ENCODE measurements at places on chromosomes 11 and 22.
A peak's percentile ranks its signal among the peaks of the same experiment; 100 is the strongest.

DNA sequence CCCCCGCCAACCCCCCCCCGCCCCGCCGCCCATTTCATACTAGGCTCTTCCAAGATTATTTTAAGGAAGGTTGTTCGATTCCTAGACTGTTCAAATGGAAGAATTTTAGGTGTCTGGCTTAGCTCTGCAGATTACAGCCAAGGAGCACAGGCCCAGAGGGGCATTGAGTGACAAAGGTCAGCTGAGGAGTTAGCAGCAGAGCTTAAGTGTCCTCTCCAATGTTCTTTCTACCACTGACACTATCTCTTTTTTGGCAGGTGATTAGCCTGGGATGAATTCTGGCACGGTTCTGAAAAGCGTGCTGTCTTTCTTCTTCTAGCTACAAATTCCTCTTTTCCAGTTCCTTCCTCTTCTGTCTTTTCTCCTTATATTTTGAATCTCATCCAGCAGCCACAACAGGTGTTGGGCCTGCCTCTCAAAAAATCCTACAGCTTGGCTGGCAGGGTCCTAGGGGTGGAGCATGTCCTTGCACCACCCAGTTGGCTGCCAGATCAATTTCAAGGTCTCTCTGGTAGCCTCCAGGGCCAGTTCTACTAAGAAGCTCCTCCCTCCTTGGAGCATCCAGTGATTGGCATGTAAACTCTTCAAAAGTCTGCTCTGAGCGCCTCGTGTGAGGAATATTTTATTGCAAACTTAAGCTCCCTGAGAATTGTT lies 23.0 kb downstream of the KCNE3 start:
- no peak for DNase-seq

GRCh38 chr11:119650251-119650650 lies 78.7 kb downstream of the NECTIN1 start:
- DNase-seq: no peak

DNA sequence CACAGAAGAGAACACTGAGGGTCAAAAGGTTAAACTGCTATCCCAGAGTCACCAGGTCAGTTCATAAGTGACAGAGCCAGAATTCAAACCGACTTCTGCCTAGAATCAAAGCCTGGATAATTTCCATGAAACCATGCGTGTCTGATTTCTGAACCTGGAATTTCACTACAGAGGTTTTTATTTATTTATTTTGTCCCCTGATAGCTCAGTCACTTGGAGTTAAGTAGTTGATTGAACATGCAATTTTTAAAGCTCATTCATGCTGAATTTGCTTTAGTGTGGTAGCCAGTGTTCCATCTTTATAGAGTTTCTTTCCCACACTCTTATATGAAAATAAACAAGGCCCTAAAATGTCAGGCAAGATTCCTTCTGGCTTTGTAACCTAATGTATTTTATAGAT lies 93.2 kb downstream of the NAV2 start:
- DNase-seq: no peak

DNA sequence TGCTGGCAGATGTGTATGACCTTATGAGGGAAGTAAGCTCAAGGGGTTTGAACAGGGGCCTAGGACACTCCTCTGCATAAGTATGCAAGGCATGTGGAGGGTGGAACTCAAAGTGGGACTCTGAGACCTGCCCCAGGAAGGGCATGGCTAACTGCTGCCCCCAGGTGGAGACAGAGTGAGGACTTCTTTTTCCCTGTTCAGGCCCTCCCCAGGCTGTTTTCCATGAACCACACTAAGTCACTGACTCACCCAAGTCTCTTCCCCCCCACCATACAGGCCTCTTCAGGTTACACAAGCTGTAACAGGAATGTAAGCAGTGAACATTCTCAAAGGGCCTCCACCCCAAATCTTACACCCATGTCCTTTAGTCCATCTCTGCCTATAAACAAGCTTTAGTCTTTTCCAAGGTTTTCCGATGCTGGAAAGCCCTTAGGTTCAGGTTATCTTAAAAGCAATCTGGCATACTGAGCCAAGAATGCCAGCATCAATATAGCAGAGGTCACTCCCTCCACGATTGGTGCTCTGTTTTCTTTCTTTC lies 13.1 kb downstream of the EEF1G start:
- DNase-seq: no peak

DNA sequence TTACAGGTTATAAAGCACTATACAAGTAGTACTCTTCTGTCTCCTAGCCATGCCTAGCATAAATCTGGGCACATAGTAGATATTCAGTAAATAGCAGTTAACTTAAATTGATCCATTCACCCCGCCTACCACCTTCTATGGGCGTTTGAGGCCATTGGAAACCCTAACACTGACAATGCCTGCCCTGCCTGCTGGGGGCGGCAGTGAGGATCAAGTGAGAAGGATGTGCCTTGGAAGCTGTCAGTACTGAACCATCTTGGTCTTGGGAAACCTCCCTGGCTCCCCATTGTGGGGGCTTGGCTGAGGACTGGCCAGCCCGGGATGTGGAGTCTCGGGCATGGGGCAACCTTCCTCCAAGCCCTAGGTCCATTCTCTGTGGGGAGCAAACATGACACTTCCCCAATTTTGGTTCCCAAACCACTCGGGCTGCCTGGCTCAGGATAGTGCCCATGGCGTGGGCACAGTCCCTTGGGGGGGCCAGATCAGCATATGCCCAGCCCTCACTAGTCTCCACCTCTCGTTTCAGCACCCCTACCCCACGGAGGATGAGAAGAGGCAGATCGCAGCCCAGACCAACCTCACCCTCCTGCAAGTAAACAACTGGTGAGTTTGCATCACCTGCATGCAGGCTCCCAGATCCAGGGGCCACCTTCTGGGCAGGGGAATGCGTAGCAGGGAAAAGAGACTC lies 67.4 kb downstream of the FEZ1 start:
- no peak for DNase-seq

- no peak for DNase-seq
Observed at GRCh38 chr11:106961518-106961917, 56.8 kb downstream of the GUCY1A2 start.

GRCh38 chr11:65307298-65308229 lies 7.1 kb upstream of the CDC42EP2 start:
- DNase-seq: no peak

- DNase-seq: no peak
Observed at GRCh38 chr11:119320776-119321524, 4.0 kb upstream of the MCAM start.

GRCh38 chr11:121344824-121345223 lies 52.3 kb downstream of the SC5D start:
- DNase-seq: no peak

DNA sequence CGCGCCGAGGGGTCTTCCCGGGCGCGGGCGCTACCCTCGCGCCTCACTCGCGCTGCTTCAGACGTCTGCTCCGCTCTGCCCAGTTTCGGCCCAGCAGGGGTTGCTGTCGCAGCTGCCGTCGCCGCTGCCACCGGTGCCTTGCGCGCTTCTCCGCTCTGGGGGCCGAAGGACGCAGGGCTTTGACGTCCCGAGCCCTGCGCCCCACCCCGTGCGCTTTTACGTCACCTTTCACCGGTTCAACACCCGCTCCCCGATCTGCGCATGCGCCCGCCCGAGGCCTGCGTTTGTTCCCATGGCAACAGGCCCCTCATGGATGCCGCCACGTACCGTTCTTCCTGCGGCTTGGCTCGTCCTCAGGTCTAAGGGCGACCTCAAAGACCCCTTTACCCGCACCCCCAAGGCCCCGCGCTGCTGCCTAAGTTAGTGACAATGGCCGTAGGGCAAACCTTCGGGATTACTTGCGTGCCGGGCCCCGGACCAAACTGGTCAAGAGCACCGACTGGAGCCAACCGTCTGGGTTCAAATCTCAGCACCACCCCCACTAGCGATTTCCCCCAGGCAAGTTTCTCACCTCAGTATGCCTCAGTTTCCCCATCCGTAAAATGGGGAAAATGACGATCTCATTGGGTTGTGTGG lies 642 bp upstream of the CDK2AP2 start:
- DNase-seq: peak; percentile 99

DNA sequence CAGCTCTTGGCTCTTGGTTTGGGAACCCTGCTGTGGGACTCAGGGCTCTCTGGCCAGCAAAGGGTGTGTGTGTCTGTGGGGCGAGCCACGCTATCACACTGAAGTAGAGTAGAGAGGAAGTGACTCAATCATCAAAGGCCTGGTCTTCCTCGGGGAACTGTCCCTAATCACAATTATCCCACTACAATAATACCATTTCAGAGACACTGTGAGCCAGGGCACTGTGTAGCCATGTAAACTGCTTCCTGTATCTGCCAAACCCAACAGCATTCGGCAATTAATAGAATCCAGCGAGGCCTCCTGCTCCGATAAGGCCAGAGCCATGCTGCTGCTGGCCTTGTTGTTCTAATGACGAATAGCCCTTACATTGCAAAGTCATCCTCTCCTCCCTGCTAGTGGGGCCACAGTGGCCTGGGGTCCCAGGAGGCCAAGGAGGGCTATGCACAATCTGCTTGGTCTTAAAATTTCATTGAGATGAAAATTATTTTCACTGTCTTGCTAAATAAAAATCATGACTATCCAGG lies 49.8 kb upstream of the LMO2 start:
- DNase-seq: no peak

GRCh38 chr22:30078320-30079311 lies 1.6 kb upstream of the HORMAD2 start:
- no peak for DNase-seq

GRCh38 chr22:50074056-50074455 lies 11.2 kb downstream of the MLC1 start:
- DNase-seq: no peak

DNA sequence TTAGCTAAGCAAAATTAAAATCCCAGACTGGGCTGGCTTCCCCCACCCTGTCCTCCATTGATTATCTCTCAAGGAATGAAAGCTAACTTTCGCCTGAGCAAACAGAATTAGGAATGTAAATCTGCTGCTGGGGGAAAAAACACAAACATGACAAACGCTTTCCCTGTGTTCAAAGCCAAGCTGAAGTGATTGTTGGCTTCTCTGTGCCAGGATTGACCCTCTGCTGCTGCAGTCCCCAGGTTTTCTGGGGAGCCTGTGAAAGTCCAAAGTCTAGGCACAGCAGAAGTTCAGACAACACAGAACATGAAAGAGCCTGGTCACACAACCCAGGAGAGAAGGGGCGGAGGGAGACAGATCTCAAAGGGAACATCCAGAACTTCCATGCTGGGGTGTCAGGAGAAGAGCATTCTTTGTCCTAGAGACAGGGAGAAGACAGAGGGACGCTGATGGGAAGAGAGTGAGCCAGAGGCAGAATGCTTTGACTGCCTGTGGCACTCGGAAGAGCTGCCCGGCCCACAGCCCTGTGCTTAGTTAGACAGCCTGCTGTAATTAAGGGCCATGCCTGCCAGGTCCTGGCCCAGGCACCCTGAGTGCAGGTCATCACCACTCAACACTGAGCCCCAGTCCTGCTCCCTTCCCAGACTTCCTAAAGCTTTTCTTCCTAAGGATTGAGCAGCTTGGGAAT lies 6.9 kb downstream of the PATZ1 start:
- no peak for DNase-seq

GRCh38 chr22:44080936-44081861 lies 57.1 kb downstream of the PARVB start:
- peak; percentile 41 for DNase-seq

DNA sequence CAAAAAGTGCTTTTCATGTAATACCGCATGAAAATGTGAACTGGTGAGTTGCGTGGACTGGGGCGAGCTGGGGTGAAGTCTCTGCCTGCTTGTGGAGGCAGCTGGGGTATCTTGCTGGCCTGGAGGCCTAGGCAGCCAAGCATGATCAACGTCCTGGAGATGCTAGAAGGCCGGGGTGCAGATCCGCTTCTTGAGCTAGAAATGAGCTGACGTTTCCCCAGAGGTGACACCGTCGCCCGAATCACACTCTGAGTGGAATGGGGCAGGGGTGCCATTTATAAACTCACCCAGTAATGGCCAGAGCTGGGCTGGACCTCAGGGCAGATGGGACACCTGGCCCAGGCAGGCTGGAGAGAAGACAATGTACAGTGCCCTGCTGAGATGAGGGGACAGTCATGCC lies 1513.0 kb downstream of the TBC1D22A start:
- DNase-seq: no peak

GRCh38 chr11:20110908-20111669 lies 49.2 kb downstream of the DBX1 start:
- DNase-seq: peak; percentile 30

GRCh38 chr22:19440411-19441195 lies 6.9 kb downstream of the C22orf39 start:
- DNase-seq: no peak

DNA sequence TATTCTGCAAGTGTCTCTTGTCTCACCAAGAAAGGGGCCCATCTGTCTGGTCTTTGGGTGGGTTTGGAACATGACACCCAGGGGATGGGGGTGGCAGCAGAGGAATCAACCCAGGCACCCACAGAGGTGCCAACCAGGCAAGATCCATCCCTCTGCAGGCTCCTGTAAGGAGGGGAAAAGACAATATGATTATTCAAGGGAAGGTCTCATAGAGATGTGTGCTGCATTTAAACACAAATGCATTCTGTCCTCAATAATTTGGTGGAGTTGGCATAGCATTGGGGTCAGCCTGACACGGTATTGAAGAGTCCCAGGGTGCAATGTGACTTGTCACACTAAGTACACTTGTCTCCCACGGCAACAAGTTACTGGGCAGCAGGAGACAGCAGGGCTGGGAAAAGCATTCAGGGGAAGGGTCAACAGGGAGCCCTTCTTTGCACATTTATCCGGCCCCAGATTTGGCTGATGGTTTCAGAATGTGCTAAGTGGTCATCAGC lies 33.1 kb upstream of the SPON1 start:
- DNase-seq: no peak

DNA sequence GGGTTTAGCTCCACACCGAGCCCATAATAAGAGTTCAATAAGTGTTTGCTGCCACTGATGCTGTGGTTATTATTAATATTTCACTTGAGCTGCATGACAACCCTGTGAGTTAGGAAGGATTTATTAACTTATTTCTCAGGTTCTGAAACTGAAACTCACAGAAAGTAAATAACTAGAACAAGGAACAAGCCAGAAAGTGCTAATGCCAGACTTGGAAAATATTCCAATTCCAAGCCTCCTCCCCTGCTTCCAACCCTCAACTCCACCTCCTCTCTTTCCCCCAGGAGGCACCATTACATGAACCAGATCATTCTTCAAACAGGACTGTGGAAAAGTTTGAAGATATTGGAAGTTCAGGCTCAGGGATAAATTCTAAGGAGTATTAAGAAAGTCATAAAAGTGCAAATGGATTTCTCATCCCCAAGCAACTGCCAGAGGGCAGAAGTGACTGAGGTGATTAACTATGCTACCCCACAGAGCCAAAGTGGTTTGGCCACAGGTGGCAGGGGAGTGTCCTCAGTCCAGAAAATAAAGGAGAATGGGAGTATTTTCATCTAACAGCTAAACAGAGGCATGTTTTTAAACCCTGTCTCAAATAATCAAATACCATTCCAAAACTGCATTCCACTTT lies 3.2 kb upstream of the FJX1 start:
- DNase-seq: no peak

GRCh38 chr11:9142732-9143131 lies 51.3 kb upstream of the SCUBE2 start:
- no peak for DNase-seq

- DNase-seq: no peak
Observed at GRCh38 chr11:61626580-61627380, 45.9 kb upstream of the SYT7 start.
